ENCODE measurements at places on chromosomes 7 and 10.

DNA sequence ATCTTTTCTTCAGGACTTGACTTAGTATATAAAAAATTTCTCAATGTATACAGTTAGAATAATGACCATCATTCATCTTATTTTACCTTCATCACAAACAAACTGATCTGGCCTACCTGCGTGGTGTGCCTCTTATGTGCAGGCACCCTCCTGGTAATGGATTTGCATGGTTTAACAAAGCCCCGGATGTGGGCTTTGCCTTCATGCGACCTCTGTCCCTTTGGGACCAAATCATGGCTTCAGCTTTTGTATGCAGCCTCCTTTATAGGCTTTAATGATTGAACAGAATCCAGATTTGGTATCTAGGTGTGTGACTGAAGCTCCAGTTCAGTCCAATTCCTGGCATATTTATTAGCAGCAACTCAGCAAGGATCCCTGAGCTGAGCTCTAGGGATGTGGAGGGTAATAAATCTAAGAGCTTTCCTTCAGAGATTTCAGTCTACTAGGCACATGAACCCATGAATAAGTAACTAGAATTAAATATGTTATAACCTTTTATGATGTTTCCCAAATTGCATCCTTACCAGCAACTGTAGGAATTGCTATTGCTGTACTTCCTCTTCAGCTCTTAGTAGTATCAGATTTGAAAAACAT lies 256.9 kb downstream of the ABCA13 start:
- no peak for DNase-seq

DNA sequence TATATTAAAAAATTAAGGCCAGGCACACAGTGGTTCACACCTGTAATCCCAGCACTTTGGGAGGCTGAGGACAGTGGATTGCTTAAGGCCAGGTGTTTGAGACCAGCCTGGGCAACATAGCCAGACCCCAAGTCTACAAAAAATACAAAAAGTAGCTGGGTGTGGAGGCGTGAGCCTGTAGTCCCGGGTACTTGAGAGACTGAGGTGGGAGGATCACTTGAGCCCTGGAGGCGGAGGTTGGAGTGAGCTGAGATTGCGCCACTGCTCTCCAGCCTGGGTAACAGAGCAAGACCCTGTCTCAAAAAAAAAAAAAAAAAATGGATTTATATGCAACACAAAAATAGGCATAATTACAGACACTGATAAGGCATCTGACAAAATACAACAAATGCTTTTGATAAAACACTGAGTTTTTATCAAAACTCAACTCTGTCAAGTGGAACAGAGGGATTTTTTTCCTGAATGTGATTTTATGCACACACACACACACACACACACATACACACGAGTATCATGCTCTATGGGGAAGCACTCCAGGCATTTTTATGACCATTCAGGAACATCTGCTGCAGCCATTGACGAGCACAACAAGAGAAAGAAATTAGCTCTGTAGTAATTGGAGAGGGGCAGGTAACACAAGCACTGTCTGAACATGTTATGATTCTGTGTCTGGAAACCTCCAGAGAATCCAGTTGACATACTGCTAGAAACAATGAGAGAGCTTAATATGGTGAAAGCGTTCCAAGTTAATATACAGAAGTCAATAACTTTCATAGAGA lies 193.1 kb downstream of the WDR37 start:
- no peak for DNase-seq

GRCh38 chr10:127450644-127451043 lies 98.5 kb upstream of the NPS start:
- no peak for DNase-seq

- DNase-seq: no peak
Measured at GRCh38 chr7:44376429-44377133, 51.2 kb upstream of the CAMK2B start.

- DNase-seq: no peak
Measured at GRCh38 chr7:135337506-135337905, 103.9 kb downstream of the STRA8 start.

- DNase-seq: no peak
Measured at GRCh38 chr10:121069061-121069850, 218.1 kb downstream of the WDR11 start.

DNA sequence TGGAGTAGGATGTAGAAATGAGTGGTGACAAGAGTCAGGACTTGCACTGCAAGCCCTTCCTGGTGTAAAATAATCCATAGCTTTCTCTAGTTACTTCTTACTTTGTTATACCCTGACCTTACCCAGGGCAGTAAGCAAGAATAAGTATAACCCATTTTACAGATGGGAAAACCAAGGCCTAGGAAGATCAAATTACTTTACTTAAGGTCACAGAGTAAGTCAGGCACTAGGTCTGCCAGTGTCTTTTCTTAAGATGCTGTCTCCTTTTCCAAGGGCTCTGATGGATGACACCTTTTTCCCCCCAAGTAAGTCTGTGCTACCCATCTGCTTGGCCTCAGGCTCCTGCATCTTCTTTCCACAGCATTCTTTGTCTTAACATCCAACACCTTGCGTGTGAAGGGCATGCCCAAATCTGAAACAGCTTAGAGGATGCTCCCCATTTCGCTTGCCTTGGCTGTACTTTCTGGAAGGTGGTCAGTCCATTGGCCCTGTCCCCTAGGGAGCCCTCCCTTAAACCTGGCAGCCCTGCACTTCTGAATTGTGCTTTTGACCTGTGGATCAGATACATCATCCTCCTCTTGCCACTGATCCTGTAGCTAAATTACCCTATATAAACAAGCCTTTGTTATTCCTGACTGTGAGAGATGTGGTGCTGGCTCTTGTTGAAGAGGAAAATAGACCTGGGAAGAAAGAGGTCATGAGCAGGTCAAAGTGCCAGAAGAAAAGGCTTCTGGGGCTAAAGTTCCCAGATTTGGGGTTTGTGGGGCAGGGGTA lies 168.6 kb downstream of the LRMDA start:
- no peak for DNase-seq

GRCh38 chr7:102252366-102252982 lies 34.2 kb upstream of the SH2B2 start:
- DNase-seq: no peak

DNA sequence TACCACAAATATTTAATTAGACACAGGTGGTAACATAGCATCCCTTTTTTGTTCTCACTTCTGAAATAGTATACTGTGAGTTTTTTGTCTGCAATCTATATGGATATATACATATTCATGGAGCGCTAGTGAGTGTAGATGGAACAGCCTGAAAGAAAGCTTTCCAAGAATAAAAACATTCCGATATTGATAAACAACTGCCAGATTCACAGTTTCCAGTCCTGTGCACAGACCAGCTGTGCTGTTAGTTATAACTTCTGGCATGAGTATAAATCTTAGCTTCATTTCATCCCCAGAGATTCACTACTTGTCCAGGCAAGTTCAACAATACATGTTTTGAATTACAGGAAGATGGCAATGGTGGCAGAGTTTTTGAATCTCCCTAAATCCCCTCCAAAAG lies 467.1 kb upstream of the STEAP1 start:
- no peak for DNase-seq

DNA sequence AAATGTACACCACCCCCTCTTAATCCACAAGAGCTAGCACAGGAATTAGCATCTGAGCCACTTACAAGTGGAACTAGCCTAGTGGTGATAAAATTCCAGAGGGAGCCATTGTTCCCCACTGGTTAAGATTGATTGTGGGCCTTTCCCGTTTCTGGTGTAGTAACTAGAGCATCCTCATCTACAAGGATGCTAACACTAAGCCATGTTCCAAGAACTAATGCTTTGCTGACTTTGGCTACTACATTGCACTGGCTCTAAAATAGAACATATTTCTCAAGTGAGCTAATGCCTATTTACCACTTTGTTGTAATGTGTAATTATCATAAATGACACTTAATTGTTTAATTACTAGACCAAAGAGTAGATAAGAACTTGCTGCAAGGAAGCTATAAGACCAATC lies 143.7 kb downstream of the FZD1 start:
- no peak for DNase-seq

- no peak for DNase-seq
Measured at GRCh38 chr10:121610798-121611323, 12.6 kb upstream of the FGFR2 start.

DNA sequence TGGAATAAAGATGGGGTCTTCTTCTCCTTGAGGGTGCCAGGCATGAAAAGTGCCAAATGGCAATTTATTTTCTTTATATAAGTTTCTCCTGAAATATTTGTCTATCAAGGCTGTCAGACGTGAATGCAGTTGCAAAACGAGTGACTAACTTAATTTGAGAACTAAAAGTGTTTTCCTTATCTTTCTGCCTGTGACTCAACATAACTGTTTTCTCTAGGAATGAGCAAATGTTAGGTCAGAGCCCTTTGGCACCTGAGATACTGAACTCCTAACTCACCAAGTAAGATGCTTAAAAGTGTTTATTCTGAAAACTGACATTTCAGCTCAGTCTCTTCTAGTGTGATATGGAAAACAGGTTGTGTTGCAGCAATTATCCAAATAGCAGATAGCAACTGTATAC lies 197.0 kb downstream of the STK31 start:
- DNase-seq: no peak

Measured in effector memory CD4-positive, alpha-beta T cell (primary cell).